ENCODE measurements at places on chromosomes 7 and 10.

- DNase-seq = no peak
These were observed 3.7 kb upstream of the AKR1C3 start for GRCh38 chr10:5090551-5090950.

DNA sequence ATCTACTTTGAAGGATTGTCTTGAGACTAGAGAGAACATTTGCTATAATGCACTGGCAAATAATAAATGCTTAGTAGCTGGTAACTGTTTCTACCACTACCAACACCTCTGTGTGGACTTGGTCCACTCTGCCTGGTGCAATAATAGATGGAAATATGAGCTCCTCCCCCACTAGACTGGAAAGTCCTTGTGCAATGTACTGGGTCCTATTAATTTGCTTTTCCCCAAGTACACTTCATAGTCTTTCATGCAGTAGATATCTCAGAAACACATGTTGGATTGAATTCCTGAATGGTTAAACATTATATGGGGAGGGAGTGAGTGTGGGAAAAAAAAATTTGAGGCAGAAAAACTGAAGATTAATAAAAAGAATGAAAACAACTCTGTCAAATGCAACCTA, 119.3 kb downstream of the C10orf90 start:
- DNase-seq = no peak

DNA sequence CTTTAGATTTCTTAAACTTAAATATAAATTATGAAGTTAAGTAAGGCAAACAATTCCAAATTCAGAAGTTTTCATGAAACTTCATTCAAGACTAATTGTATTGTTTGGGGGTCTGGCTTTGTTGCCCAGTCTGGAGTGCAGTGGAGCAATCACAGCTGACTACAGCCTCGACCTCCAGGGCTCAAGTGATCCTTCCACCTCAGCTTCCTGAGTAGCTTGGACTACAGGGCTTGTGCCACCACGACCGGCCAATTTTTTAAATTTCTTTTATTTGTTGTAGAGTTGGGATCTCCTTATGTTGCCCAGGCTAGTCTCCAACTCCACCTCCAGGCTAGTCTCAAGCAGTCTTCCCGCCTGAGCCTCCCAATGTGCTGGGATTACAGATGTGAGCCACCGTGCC, 12.5 kb downstream of the P4HA1 start:
- DNase-seq = no peak

GRCh38 chr7:45055016-45055415, 33.8 kb downstream of the NACAD start:
- DNase-seq = no peak

GRCh38 chr7:36286226-36286625, 103.4 kb upstream of the ANLN start:
- DNase-seq = no peak

- DNase-seq = no peak
These were observed 134.6 kb downstream of the LHPP start for GRCh38 chr10:124596116-124596785.

GRCh38 chr10:48589266-48589665, 15.6 kb downstream of the ARHGAP22 start:
- DNase-seq = no peak

DNA sequence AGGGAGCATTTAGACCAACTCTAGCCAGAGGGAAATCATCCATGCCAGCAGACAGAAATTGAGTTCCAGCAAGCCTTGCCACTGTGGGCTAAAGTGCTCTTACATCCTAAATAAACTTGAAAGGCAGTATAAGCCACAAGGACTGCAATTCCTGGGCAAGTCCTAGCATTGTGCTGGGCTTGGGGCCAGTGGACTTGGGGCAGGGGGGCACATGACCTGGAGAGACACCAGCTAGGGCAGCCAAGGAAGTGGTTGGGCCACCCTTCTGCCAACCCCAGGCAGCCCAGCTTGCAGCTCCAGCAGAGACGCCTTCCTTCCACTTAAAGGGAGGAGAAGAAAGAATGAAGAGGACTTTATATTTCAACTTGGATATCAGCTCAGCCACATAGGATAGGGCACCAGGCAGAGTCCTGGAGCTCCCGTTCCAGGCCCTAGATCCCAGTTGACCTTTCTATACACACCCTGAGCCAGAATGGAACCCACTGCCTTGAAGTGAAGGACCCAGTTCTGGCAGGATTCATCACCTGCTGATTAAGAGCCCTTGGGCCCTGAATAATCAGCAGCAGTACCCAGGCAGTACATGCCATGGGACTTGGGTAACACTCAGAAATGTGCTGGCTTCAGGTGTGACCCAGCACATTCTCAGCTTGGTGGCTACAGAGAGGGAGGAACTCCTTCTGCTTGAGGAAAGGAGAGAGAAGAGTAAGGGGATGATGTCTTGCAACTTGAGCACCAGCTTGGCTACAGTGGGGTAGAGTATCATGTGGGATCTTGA, 153.0 kb downstream of the GNAI1 start:
- no peak for DNase-seq

- DNase-seq = no peak
These were observed 110.4 kb downstream of the NT5C2 start for GRCh38 chr10:103082683-103083082.

GRCh38 chr10:63755441-63755840, 234.2 kb downstream of the REEP3 start:
- DNase-seq = no peak

- DNase-seq = no peak
These were observed 105.0 kb upstream of the HDAC9 start for GRCh38 chr7:18390535-18390907.

GRCh38 chr7:80078159-80078731, 56.4 kb upstream of the GNAI1 start:
- no peak for DNase-seq

GRCh38 chr7:158374146-158374545, 213.5 kb downstream of the PTPRN2 start:
- DNase-seq = no peak

DNA sequence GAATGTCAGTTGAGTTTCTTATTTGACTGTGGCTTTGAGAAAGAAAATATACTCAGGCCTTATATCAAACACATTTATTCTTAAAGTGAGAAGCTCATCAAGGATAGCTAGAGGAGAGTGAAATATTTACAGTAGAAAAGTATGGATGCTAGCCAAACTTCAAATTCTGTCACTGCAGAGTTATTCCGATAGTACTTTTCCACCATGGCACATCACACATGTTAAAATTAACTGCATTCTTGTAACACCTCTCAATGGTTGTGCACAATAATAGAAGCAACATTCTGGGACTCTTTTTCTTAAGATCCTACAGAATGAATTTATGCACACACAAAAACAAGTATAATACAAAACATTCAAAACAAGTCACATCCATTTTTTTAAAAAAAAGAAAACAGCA, 4.5 kb downstream of the PPP1R3C start:
- DNase-seq = no peak

DNA sequence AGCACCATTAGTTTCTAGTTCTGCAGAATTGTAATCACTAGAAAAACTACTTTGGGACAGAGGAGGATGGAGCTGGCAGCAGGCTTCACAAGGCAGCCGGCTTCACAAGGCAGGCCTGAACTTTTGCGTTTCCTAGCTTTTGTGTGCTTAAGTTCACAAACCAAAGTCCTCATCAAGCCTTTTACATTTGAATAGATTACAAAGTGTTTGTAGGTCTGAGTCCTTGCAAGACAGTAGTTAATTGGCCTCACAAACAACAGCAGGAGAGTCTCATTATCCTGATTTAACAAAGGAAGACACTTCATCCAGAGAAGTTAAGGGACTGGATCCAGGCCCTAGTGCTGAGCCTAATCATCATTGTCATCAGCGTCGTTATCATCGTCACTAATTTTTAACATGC, 147.8 kb upstream of the AUTS2 start:
- peak; percentile 40 for DNase-seq

- DNase-seq = no peak
These were observed 54.3 kb downstream of the BMS1 start for GRCh38 chr10:42836771-42837468.

DNA sequence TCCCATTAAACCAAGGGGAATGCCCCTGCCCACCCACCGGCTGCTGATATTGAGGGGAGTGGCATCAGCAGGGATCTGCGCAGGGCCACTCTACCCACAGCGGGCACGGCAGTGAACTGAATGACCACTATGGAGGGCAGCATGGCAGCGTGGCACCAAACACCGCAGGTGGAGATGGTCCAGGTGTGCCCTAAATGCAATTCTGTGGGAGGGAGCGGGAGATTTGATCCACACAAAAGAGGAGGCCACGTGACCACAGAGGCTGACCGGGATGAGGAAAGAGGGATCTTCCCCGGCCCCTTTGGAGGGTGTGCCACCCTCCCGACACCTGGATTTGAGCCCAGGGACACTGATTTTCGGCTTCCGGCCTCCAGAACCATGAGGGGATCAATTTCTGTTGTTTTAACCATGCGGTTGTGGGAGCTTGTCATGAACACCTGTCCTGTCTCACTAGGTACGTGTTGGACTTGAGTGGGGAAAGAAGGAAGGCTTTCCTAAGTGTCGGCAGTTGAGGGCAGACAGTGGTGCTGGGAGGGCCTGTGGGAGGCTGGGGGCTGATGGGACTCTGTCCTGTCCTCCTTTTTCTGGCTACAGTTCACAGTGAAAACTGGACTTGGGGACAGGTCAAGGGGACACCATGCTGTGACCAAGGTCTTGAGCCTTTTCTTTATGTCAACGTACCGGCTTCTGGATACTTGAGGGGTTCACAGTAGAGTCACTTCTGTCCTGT, 66.1 kb downstream of the CFAP46 start:
- DNase-seq = no peak

DNA sequence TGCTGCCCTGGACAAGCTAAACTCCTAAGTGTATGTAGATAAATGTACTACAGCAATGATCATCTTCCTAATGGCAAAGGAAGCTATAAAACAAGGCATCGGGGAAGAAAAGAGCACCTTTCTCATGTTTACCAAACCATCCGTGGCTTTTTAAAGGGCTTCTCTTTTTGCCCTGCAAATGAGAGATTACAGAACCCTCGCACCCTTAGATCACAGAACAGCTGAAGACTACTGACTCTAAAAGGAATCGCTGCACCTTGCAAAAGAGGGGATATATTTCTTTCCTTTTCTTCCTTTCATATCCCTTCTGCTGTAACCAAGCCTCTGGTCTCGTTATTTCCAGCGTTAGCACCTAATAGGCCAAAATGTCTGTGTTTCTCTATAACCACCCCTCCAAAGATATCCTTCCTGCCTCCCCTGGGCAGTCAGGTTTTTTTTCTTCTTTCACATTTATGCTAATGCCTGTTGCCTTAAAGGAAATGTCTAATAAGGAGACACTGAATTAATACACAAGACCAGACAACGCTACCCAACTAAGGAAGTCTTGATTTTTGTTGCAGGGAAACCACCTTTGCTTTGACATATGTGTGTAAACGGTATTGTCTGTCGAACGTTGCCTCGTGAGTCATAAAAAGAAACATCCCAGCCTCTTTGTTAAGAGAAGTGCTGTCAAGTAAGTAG, 10.5 kb downstream of the ST8SIA6 start:
- no peak for DNase-seq

DNA sequence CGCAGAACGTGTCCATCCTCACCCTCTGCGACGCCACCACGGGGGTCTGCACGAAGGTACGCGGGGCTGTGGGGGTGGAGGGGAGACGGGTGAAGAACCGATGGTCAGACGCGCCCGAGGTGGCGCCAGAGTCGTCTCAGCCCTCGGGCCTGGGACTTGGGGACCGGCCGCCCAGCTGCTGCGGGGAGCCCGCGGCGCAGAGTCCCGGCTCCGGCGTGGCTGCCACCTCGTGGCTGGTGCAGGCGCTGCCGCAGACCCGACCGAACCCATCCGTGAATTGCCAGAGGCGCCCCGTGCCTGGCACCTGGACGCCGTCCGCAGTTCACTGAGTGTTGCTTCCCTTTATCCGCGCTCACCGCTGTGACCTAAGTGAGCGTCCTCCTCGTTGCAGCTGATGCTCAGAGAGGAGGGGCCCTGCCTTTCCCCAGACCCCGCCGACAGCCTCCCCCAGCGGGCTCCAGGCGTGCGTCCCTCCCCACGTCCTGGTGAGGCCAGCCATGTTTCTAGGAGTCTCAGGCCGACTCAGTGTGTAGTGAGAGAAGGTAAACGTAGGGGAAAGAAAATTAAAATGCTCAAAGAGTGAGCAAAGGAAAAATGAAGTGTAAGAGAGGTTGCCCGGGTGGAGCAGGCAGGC, 208.7 kb downstream of the PAXIP1 start:
- peak; percentile 33 for DNase-seq

DNA sequence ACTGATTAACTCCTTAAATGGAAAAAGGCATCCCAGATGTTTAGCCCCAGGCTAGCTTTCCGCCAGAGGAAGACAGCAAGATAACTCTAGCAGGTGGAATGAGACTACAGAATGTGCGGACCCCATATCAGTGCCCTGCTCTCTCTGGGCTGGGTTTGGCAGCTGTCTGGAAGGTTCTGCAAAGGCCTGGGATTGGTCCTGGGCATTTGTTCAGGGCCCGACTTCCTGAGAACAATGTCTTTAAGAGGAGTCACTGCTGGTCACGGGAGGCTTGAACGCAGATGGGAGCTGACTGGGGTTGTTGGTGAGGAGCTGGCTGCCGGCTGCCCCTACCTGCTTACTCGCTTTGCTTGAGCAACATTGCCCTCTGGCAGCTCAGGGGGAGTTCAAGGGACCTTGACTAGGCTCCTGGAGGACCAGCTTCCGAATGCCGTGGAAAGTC, 130.6 kb upstream of the BTBD16 start:
- peak; percentile 40 for DNase-seq

DNA sequence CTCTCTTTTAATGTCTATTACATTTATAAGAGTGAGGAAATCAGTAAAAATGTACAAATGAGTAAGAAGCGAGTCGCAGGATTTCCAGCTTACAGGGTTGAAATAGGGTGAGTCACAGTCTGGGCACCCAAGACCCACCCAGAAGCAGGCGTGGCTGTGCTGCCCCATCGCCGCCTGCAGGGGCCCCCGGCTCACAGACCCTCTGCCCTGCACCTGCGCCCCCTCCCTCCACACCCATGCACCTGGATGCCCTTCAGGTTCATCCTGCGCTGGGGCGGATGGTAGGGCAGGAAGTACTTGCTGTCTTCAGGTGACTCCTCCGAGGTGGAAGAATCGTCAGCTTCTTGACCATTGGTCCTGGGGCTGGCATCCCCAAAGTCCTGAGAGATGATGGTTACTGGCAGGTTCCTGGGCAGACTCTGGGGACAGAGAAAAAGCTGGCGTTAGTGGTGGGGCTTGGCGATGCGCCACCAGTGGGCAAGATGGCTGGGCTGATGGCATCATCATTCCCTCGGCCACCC, 90.2 kb upstream of the GNA12 start:
- no peak for DNase-seq

- no peak for DNase-seq
These were observed 476.1 kb upstream of the MGMT start for GRCh38 chr10:128990986-128991385.
